Keratinocyte (primary cell): ENCODE measurements at places on chromosomes 3 and 15.

DNA sequence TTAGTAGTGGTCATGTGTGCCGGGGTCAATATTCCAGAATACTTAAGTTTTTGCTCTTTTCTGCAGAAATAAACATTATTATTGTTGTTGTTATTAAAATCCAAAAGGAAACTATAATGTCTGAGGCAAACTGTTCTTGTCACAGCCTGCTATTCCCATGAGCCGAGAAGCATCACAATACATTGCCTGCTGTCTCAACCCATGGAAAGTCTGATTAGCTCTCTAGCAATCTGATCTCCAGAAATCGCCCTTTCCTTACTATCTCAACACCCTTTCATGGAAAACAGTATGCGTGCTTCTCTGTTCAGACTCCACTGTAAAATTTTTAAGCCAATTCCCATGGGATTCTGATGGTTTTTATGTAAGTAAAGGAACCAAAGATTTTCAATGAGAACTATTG lies 811.0 kb downstream of the TUSC7 start:
- DNase-seq, result no peak

DNA sequence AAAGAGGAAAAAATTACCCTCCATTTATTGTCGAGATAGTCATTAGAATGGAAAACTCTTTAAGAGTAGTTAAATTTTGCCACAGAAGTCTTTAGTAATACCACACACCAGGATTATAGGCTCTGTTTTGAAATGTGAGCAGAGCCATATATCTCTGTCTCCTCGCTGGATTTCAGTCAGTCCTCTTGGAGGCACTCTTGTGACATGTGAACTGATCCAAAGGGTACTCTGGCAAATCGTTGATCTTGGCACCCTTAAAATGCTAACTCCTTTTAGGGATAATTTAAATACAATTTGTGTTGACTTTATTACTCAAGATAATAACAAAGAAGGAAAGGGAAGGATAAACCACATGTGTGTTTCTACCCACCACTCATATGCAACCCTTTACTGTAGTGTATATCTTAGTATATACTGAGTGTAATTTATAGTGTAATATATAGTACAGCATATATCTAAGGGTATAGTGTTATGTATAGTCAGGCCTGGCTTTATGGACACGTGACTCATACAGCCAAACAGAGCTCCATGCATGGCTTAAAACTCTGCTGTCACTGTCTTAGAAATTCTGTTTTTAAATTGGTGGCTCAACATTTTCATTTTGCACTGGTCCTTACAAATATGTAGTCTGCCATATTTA lies 12.3 kb upstream of the KPNA4 start:
- no peak for DNase-seq

DNA sequence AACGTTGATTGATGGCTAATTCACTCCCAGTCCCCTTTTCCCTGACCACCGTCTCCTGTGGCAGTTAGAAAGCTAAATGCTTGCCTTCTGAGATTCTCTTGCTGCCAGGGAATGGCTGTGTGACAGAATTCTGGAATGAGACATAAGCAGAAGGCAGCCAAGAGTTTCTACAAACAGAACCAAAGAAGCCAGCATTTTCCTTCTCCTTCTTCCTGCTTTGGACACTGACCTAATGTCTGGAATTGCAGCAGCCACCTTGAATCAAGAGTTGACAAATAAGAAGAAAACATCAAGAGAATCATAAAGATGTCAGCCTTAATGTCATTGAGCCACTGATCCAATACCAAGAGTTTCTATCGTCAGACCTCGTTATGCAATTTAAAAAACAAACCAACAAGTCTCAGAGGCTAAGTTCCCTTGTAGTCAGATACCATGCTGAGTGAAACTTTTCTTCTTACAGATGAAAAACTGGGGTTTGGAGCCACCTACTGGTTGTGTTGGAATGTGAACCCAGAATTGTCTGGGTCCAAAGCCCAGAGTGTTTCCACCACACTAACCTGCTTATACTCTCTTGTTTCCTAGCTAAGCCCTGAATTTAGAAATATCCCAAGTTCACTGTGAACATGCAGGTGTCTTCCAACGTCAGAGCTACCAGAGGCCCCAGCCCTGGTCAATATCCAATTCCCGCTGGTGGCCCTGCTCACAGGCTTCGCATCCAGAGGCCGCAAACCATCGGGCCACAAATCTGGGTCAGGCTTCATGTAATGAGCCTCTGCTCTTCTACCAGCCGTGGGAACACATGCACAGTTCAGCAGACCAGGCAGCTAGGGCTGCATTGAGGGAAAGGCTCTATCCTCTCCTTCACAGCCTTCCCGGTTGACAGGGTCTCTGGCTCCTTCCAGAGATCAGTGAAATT lies 42.5 kb downstream of the MCF2L2 start:
- no peak for DNase-seq

GRCh38 chr3:130878464-130878863 lies 15.4 kb upstream of the ATP2C1 start:
- DNase-seq, result no peak

- DNase-seq, result no peak
These were observed 21.2 kb upstream of the GRIP2 start for GRCh38 chr3:14561051-14561960.

DNA sequence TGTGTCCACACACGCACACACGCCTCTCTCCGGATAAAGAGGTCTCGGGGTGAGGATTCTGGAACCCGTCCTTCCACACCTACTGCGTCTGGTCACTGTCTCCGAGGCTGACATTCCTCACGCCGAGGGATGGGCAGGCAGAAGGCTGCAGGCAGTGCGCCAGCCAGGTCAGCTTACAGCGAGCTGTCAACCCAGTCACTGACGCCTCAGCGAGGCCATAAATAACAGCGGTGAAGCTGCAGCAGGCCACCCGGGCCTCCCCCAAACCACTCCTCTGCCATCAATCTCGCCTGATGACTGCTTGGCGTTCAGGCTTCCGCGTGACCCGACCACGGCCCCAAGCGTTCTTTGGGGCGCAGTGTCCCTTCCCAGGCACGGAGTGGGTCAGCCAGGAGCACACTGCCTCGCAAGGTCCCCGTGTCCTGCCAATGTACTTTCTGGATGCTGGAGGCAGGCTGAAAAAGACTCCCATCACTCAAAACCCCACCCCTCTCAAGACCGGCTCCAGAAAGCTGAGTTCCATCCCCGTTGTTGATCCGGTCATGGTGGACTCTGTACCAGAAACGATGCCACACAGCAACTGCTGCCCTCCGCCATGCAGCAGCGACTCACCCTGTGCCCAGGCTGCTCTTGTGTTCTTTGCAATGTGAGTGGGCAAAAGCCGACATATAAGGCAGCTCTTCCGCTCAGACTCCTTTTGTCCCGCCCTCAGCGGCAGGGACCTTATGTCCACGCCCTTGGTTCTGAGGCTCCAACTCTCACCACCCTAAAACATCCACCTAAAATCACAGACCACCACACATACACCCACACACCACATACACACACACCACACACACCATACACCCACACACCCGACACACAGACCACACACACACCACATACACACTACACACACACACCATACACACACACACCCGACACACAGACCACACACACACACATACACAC lies 27.1 kb downstream of the CPN2 start:
- DNase-seq, result no peak

GRCh38 chr3:71075494-71075893 lies 508.0 kb downstream of the FOXP1 start:
- no peak for DNase-seq
